Activated T-helper 1 cell treated with anti-CD3 and anti-CD28 coated beads, Interleukin-2, amount 50 U/mL, for 16 hours (primary cell): ENCODE measurements at places on chromosomes 7 and 10.

DNA sequence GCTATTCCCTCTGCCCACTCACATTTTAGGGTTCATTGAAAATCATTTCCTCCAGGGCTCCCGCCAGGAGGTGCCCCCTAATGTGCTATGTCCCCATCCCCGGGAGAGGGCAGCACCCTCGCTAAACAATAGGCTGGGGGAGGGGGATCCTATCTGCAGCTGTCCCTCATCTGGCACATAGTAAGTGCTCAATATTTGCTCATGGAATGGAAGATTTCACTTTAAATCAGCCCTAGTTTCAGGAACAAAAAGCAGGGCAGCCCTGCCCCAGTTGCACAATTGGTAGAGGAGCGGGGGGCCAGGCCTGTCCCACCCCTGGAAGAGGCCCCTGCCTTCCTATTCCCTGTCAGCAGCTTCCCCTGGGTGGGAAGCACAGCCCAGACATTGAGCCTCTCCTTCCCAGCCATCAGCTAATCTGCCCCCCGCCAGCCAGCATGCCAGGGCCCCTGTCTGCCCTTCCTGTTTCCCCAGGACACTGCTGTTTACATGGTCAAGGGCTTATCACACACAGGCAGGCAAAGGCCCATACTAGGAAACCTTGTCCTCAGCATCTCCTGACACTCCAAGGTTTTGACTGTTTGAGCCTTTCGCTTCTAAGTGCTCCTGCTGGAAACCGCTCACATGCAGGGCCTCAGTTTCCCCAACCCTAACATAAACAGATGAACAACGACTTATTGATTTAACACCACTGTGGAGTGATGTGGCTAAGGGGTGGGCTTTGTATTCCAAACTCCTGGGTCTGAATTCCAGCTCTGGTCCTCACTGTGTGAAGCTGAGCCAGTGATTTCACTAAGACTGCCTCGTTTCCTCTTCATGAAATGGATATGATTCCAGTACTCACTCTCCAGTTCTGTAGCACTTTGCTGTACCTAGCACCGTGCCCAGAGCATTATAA, 130.7 kb upstream of the ZMIZ1 start:
- DNase-seq = no peak

- DNase-seq = no peak
Measured at GRCh38 chr7:102284891-102285539, 1.7 kb upstream of the SH2B2 start.

- no peak for DNase-seq
Measured at GRCh38 chr7:55553024-55553345, 19.3 kb downstream of the VOPP1 start.

GRCh38 chr7:498678-499641, 20.7 kb downstream of the PDGFA start:
- DNase-seq = no peak

- DNase-seq = no peak
Measured at GRCh38 chr10:3679950-3680629, 104.9 kb downstream of the KLF6 start.

DNA sequence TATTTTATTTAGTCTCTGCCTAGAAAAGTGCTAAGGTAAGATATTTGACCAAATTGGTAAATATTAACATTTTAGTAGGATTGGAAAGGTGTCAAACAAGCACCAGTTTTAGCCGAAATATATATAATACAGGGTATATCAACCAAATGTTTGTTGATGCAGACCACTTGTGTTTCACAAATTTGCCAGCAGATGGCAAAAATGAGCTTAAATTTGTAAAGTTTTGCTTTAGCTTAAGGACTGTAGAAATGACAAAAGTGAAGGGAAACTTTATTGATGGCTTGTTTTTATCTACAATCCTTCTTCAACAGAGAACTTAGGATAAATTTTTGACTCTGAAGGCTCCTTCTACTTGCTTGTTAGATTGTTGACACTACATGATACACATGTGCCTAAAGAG, 4.8 kb upstream of the POLR1F start:
- DNase-seq = no peak

GRCh38 chr10:27485986-27486385, 18.1 kb upstream of the RAB18 start:
- DNase-seq = no peak

- DNase-seq = no peak
Measured at GRCh38 chr7:74455928-74456327, 2.2 kb downstream of the GTF2IRD1 start.

GRCh38 chr7:135321556-135321955, 87.9 kb downstream of the STRA8 start:
- DNase-seq = no peak

- no peak for DNase-seq
Measured at GRCh38 chr10:61608255-61609033, 54.3 kb upstream of the CABCOCO1 start.

DNA sequence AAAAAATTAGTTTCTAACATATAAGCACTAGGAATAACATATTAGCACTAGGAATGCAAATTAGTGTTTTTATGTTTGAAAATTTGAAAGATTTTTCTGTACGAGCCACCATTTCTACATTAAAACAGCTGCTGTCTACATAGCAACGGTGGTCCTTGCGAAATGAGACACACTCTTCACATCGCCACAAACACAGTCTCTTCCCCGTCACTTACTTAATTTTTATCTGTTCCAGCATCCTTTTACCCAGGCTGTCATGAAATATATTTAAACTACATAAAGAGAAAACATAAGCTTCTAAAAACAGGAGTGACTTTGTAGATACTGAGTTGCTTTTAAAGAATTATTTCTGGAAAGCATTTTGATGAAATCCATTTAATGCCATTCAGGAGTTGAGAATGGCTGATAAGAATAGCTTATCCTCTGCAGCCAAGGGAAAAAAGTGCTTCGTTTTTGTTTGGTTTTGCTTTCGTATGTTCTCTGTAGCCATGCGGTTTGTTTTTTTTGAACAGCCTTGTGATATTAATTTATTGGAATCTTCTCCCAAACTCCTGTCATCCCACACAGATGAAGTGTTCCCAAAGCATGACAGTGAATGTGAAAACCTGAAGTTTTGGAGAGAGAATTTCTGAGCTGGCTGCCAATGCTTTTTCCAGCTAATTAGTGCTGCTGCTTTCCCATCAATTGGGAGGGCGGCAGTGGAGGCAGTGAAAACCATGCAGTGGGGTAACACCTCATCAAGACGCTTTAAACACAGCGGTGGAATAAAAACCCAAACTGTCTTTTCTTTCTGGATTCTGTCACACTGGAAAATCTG, 603.7 kb upstream of the ADARB2 start:
- no peak for DNase-seq

DNA sequence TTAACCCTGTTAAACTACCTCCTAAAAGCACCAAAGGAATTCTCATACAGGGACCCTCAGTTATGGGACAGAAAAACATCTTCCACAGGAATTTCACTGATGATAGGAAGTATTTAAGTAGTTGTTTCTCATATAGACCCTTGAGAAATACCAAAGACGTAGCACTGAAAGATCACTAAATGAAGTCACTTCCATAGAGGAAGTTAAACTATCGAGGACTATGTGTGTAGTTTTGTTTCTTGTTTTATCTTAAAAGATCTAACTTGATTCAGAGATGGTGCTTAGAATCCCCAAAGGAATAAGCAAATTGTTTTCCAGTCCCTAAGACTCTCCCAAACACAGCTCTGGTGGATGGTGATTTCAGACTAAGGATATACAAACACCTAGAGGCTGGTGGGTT, 94.8 kb upstream of the AFAP1L2 start:
- DNase-seq = no peak

DNA sequence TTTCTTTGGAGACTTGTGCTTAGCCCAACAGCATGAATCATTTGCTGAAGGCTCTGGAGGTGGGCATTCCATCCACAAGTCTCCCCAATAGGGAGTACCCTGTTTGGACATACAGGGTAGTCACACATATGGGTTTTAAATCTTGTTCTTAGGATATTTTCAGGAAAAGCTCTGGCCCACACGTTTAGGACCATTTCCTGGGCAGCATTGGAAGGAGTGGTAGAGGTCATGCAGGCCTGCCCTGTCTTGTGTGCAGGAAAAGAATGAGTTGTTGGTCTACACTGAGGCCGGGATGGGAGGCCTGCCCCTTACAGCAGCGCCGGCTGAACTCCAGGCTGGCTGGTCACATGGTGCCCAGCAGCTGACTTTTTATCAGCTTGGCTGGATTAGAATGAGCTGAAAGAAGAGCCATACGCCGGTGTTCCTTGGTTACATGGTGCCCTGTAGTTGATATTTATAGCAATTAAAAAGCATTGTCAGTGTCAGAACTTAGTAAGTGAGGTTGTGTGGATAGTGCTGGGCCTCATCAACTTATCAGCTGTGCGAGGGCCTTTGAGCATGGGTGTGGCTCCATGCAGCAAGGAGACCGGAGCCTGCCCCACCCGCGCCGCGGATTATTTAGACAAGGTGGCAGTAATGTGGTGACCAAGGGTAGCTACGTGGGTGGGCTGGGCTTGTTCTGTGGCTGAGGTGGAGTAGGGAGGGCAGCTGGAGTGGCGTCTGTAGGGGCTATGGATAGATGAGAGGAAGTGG, 28.6 kb downstream of the OGDH start:
- no peak for DNase-seq

DNA sequence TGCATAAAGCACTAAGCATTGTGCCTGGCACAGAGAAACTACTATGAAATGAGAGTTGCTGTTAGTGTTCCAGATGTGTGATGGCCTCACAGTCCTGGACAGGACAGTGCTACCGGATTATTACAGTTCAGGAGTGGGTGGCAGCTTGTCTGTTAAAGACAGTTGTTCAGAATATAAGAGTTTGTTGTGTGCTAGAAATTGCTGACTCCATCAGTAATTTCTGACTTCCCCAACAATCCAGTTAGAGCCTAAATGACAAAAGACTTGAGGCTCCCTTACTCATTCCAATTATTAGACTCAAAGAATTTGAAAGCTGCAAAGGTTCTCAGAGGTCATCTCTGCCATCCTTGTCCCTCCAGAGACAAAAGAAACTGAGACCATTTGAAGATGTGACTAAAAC, 34.3 kb upstream of the DNAJB12 start:
- DNase-seq = no peak

GRCh38 chr10:33240931-33241330, 93.5 kb downstream of the NRP1 start:
- DNase-seq = no peak

DNA sequence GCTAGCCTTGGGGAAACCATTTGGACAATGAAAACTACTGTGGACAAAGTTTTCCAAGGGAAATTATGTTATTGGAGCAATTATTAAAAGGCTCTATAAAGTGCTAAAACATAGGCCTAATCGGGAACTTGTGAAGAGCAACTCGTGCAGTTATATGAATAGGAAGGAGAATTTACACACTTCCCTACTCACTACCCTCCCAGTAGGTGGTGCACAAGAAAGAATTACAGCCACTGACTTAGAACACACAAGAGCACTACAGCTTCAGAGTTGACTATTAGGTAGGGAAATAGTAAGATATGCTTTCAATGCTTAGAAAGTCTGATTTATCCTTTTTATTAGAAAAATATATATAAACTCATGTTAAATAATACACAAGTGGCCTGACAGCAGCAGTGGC, 47.2 kb downstream of the GSAP start:
- no peak for DNase-seq

GRCh38 chr7:41992881-41993867, 243.8 kb downstream of the GLI3 start:
- DNase-seq = no peak

DNA sequence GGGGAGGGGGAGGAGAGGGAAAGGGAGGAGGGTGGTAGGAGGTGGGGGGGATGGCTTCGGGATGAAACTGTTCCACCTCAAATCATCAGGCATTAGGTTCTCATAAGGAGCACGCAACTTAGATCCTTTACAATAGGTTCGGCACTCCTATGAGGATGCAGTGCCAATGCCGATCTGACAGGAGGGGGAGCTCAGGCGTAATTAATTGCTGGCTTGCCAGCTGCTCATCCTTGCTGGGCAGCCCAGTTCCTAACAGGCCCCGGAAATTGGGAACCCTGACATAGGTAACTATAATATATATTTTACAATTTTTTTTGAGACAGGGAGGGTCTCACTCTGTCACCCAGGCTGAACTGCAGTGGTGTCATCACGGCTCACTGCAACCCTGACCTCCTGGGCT, 118.8 kb upstream of the SFMBT2 start:
- no peak for DNase-seq

GRCh38 chr10:79066411-79067240, 2.1 kb upstream of the ZMIZ1 start:
- no peak for DNase-seq

- DNase-seq = no peak
Measured at GRCh38 chr7:44827567-44827966, 20.3 kb downstream of the H2AZ2 start.

GRCh38 chr10:65570143-65571010, 1355.5 kb upstream of the LRRTM3 start:
- no peak for DNase-seq

DNA sequence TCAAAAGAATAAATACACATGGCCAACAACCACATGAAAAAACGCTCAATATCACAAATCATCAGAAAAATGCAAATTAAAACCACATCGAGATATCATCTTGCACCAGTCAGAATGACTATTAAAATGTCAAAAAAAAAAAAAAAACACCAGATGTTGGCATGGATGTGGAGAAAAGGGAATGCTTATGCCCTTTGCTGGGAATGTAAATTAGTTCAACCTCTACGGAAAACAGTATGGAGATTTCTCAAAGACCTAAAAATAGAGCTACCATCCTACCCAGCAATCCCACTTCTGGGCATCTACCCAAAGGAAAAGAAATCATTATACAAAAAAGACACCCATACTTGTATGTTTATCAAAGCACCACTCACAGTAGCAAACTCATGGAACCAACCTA, 45.0 kb upstream of the DIP2C start:
- no peak for DNase-seq

DNA sequence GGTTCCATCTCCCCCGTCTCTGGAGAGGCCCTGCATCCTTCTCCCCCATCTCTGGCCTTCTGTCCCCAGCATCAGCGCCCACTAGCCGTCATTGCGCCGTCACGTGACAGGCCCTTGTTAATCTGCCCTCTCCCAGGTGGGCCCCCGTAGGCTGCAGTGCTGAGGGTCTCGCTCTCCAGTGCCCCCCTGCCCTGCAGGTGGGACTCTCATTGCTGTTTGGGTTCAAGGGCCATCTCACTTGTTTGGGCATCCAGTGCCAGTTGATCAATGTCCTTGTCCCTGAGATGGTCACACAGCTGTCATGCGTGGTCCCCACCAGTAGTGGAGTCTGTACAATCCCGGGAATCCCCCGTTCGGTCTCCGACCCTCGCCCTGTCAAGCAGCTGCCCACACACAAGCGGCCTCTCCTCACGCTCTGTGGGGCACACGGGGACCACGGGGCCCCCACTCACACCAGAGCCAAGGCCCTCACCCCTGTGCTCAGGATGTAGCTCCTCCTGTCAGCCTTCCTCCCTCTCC, 114.0 kb downstream of the INPP5A start:
- no peak for DNase-seq

GRCh38 chr7:150357771-150358427, 10.7 kb upstream of the REPIN1 start:
- no peak for DNase-seq

- no peak for DNase-seq
Measured at GRCh38 chr10:116465546-116465945, 37.9 kb downstream of the PNLIPRP3 start.

DNA sequence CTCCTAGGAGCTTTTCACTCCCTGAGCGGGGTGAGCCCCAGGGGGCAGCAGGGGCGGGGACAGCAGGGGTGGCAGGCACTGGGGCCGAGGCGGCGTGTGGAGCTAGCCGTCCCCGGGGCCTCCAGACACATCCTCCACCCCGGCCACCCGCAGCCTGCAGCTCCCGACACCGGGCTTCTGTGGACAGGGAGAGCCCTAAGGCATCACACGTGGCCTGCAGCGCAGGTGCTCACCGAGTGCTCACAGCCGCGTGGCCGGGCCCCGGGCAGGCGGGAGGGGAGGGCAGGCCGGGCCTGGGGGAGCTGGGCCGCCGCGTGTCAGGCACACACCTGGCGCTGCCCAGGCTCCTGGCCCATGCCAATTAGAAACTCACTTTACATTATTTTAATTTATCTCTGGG, 51.4 kb downstream of the MICALL2 start:
- DNase-seq = no peak
